ENCODE measurements at places on chromosomes 4 and X.
A peak's percentile ranks its signal among the peaks of the same experiment; 100 is the strongest.

DNA sequence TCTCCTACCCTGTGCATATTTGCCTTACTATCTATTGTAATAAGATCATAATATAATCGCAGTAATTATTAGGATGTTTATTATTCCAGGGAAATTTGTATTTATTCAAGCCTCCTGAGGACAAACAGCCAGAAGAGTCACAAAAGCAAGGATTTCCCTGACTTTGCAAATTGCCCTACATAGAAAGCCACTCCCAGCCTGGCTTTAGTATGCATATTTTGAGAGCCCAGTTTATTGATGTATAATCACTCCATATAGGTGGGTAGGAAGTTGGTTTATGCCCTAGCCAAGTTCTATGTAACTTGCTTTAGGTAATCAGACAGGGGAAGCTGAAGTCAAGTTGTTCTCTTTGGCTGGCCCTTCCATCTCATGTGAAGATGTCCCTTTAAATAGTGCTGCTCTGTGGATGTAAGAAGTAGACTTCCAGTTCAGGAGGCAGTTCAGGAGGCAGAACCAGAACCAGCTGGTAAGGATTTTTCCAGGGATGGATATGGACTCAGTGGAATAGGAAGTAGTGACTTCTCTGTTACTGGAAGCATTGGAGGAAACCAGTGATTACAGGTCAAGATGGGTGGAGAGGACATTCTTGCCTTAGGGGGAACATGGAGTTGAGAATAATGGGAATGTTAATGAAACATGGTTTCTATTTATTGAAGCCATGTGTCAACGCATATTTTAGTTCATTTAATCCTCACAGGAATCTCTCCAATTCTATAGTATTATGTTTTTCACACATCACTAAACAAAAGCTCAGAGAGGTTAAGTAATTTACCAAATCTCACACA is 70.5 kb upstream of the KIT start:
- no peak for DNase-seq

GRCh38 chr4:35926788-35927187 is 317.5 kb downstream of the ARAP2 start:
- DNase-seq, result no peak

- DNase-seq, result no peak
These were observed 241.2 kb downstream of the ANK2 start for GRCh38 chr4:113290666-113291065.

DNA sequence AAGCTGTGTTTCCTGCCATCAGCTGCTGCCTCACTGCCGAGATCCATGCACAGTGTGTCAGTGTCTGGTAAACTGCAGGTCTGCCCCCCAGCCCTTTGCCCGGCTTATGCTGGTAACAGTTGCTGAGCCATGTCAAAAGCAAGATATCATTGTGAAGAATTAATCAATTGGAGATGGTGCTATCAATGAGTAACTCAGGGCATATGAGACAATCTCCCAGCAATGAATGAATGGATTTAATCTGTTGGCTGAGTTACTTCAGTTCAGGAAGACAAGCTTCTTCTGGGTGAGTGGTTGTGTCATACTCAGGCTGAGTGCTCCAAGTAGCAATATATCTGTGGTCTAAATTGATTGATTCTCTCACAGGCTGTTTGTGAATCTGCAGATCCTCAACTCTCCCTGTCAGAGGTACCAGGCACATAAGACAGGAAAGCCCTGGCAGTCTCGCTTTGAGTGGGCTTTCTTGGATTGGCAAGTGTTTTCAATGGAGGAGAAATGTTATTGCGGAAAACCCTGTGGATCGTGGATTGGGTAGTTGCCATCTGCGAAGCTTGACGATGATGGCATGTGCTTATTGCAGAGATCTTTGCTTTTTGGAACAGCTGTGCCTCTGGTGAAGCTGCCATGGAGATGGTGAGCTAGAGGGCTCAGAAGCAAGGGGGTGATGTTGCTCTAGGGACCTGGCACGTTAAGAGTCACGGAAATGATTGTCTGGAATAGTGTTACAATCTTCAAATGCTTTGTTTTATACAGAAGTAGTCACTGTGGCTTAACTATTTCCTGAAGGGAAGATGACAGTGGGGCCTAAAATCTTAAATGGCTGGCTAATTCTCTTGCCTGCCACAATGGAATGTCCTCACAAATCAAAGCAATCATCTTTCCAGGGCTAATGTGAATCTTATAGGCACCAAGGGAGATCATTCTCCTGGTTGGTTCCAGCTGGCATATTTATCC is 147.6 kb upstream of the TBC1D9 start:
- DNase-seq, result no peak

GRCh38 chrX:20472148-20472547 is 205.4 kb upstream of the RPS6KA3 start:
- no peak for DNase-seq

DNA sequence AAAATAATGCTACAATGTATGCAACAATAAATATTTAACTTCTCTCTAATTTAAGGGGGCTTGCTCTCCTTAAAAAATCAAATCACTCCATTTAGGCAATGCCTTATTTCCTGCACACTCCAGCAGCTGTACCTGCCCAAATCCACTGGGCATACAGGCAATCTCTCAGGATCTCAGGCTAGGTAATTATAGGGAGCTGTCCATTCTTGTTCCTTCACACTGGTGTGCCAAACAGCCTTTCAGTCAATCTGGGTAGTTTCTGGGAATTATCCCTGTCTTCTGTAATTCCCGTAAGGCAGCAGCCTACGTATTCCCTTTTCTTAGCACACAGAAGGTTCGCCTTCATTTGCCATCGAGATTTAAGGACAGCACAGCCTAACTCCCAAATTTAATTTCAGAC is 922.6 kb upstream of the SLIT2 start:
- DNase-seq, result no peak

DNA sequence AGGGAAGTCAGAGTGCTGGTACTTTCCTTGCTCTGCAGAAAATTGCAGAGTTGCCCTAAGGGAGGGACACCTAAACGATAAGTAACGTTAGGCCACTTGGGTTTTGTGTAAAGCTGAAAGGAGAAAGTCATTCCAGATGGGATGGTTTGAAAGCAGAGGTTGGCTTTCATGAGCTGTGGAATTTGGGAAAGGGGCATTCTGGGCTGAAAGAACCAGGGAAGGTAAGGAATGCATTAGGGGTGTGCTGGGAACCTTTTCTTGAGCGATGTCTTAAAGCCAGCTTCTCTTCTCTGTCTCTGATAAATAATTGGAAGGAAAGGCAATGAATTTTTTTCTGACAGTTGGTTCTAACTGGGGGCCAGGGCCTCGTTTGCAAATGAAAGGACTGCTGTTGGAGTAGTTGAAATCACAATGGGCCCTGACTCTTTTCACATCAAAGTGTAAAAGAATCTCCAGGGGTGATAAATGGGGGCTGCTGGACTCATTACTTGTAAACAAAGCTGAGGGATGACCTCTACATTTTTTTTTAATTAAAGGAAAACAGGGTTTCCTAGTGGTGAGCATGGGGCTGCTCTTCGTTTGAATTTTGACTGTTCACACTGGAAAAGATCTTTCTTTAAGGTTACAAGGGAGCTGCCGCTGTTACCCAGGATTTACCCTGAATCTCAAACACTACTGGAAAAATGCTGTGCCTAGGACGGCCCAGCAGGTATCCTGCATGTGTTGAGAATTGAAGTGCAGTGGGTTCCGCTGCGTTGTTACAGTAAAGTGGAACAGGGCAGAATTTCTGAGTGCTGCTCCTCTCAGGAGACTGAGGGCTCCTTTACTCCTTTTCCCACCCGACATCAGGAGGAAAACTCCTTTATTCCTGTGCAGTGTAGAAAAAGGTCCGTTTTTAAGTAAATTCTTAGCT is 25.0 kb downstream of the AFF1 start:
- no peak for DNase-seq

DNA sequence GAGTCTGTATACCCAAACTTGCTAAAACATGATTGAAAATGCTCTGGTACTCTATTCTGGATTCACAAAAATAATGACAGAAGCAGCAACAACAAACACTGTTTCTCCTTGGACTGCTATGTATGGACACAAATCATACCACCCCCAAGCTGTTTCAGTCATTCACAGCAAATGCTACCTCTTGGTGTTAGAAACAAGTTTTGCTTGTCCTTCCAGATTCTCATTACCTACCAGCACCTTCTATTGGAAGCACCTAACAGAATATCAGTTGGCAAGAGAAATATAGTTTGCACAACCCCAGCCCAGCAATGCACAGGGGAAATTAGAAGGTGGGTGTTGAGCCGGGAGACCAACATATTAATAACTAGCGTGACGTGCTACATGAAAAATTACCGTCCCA is 1950.9 kb downstream of the C4orf33 start:
- DNase-seq, result no peak

DNA sequence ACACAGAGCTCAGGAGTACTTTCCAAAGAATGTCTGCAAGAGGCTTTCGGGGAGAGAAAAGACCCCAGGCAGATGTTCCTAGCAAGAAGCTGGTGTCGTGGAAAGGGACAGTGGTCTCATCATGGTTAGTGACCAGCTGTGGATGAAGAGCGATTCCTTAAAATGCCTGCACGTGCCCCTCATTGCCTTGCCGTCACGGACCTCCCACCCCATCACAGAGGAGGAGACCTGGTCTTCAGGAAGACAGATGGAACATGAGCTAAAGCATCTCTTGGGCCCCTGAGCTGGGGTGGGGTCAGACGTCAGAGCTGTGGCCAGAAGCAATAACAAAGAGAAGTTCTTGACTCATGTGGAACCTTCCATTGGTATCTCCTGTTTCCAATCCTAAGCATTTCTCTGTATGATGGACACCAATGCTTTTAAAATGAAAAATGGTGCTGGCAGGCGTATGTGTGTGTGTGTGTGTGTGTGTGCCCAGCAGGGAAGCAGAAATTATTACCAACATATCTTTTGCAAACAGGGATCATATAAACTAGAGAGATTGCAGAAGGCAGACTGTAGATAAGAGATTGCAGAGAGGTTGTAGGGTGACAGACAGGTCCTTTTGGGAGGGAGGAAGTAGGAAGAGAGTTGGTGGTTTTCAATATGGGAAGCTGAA is 25.2 kb upstream of the ASMTL start:
- no peak for DNase-seq

DNA sequence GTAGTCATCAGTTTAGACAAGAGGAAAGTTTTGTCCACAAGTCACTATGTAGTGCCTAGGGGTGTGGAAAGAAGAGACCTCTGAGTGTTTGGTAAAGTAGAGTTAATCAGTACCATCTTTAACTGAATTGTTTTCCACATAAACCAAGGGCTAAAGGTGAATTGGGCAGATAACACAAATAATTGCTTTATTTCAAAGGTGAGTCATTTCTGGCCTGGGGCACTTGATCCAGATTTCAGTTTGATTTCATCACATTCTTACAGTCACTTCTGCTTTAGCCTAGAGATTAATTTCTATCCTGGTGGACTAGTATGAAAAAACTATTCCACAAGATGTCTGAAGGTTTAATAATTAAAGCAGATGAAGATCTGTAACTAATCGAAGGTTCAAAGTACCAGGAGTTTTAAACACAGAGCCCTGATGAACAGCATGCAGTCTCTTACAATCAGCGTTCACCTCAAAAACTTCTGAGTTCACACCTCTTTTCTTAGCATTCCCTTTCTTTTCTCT is 74.5 kb upstream of the BOD1L1 start:
- peak; percentile 8 for DNase-seq

DNA sequence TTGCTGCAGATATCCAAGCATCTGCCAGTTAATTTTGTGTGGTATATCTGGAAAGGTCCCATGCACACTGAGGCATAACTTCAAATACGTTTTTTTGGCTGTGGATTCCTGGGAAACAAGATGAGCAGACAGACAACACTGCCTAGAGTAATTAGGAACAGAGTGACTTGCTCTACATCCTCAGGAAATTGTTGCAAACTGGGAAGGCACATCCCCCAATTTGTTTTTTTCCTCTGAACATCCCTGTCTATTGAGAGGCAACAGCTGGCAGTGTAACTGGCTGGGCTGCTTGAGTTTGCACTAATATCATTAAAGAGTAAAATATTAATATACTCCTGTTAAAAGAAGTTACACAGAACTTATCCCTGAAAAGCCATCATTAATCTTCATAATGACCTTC is 207.7 kb upstream of the SLIT2 start:
- no peak for DNase-seq

DNA sequence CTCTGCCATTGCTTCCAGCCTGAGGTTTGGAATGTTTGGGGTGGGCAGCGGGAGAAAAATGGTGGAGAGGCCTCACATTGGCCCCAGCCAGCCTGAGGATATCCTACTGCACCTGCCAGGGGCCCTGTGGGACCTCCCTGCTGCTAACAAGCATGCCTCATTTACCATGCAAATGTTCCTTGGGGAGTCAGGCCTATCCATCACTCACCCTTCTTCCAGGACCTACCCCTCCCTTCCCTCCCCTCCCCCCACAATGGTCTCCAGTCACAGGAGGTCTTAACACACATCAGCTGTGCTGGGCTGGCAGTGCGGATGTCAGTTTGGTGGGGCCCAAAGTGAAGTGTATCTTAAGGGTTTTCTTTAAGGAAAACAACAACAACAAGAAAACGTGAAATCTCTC is 139.2 kb downstream of the SHOX start:
- no peak for DNase-seq

GRCh38 chrX:16999275-16999674 is 52.8 kb downstream of the REPS2 start:
- DNase-seq, result no peak

DNA sequence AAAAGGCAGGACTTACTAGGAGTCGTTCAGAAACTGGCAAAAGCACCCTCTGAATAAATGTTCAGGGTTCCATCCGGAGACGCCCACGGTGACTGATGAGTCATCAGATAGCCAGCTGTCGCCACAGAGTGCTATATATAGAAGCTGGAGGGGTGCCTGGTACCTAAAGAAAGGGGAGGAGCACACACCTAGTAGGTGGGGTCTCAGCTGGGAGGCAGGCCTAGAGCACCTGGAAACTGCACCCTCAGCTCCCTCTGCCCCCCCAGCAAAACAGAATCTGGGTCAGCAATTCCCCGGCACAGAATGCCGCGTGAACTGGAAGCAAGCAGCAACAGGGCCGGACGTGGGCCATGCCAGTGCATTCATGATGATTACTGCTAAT is 242.0 kb downstream of the BCOR start:
- DNase-seq, result peak; percentile 50

DNA sequence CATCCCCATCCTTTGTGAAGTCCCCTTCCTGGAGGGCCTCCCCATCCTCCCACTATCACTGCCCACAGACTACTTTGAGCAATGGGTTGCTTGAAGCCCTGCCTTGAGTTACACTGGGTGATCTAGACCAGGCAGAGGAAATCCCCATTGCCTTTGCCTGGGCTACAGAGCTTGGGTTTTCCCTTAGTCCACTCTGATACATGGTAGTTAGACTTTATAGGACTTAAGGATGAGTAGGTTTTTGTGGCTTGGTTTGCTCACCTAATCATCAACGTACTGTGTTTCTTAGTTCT is 56.6 kb downstream of the TMEM131L start:
- DNase-seq, result no peak

- DNase-seq, result no peak
These were observed 12.7 kb downstream of the GAB3 start for GRCh38 chrX:154738011-154738738.

Data from HTR-8/SVneo (cell line).